Tibial nerve (tissue), 4 donors: ENCODE measurements at places on chromosomes 11 and 22. TPM values are rescaled to one million over a fixed set of nuclear protein-coding genes. Genes with fewer than 3 reads are reported as not detected.

IL17REL gene
- total RNA-seq = not detected

OR5B21 gene
- not detected for total RNA-seq

NXPE4 gene
- not detected for total RNA-seq

USP2 gene
- total RNA-seq = 13.5 TPM

TCN1 gene
- total RNA-seq = not detected

SYTL2 gene
- 27.0 TPM for total RNA-seq

EHF gene
- total RNA-seq = not detected

ENTHD1 gene
- 0.42 TPM for total RNA-seq

ZNF214 gene
- 4.9 TPM for total RNA-seq

ANKK1 gene
- 1.6 TPM for total RNA-seq

MISFA gene
- total RNA-seq = 2.9 TPM

TNNT3 gene
- total RNA-seq = 4.4 TPM

CSTPP1 gene
- total RNA-seq = 39.1 TPM

OR9I1 gene
- not detected for total RNA-seq

RNF26 gene
- total RNA-seq = 15.1 TPM

CD248 gene
- total RNA-seq = 29.9 TPM

HSPB2 gene
- total RNA-seq = 1.4 TPM

FZD4 gene
- total RNA-seq = 106 TPM

KBTBD4 gene
- 18.8 TPM for total RNA-seq

SCN4B gene
- total RNA-seq = 0.66 TPM

IFT27 gene
- 7.4 TPM for total RNA-seq

SCO2 gene
- not detected for total RNA-seq

TMPRSS4 gene
- total RNA-seq = not detected

CARD18 gene
- not detected for total RNA-seq

MMP7 gene
- total RNA-seq = not detected

MB gene
- total RNA-seq = not detected

MMP3 gene
- 6.1 TPM for total RNA-seq

TIGD3 gene
- total RNA-seq = 0.59 TPM

DDIAS gene
- 0.84 TPM for total RNA-seq
